ENCODE measurements at places on chromosomes 7 and 10. TPM values are rescaled to one million over a fixed set of nuclear protein-coding genes. Genes with fewer than 3 reads are reported as not detected.

DNA sequence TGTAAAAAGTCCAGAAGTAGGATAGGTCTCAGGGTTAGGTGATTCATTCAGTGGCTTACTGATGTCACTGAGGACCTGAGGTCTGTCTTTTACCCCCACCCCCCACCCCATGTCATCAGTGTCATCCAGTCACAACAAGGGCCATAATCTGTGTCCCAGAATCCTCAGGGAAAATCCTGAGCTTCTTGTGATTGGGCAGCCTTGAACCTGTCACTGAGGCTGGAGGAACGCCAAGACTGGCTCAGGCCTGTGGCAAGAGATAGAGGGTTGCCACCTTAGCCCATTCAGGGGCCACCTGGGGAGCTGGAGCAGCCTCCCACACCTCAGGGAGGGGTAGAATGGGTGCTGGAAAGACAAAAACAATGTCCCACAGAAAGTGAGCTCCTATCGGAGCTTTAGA lies 29.7 kb downstream of the NUB1 start:
- H3K4me1 ChIP-seq, result peaks cover 10% of the 10 kb centered on the region
- no peaks in the 10 kb centered on the region for H3K27me3 ChIP-seq
- no peak overlapping the region for H3K27ac ChIP-seq
- no peak for DNase-seq
- peaks cover 51% of the 10 kb centered on the region for H3K36me3 ChIP-seq

GLI3 gene
- total RNA-seq, result not detected

- no peaks in the 10 kb centered on the region for H3K27me3 ChIP-seq
- DNase-seq, result no peak
- no peaks in the 10 kb centered on the region for H3K4me1 ChIP-seq
- H3K27ac ChIP-seq, result no peak overlapping the region
- H3K36me3 ChIP-seq, result no peaks in the 10 kb centered on the region
Observed at GRCh38 chr7:156160811-156161210, 348.5 kb upstream of the SHH start.

CPA1 gene
- total RNA-seq, result not detected

DNA sequence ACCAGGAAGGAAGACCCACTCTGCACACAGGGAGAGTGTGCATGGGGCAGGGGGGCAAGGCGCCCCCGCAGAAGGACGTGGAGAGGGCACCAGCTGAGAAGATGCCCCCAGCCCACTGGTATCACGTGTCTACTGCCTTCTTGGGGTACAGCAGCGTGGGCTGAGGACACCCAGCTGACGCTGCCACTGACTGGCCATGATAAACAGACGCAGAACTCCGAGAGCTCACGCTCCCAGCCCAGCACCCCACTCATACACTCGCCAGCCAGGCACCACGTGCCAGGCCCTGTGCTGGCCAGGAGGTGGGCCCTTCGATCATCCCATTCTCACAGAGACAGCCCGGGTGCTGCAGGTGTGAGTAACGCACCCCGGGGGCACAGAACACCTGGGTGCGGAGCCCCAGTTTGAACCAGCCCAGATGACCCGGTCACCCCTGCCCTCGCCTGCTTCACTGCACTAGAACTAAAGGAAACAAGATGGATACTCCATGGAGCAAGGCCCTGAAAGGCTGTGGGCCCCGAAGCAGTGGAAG lies 199.8 kb downstream of the MAD1L1 start:
- H3K27me3 ChIP-seq, result no peaks in the 10 kb centered on the region
- DNase-seq, result no peak
- no peak overlapping the region for H3K4me3 ChIP-seq
- H3K36me3 ChIP-seq, result no peaks in the 10 kb centered on the region

GRCh38 chr7:147971606-147972110 lies 618.9 kb upstream of the C7orf33 start:
- no peaks in the 10 kb centered on the region for H3K4me1 ChIP-seq
- no peak for DNase-seq
- no peak overlapping the region for H3K4me3 ChIP-seq

IMPDH1 gene
- 49.4 TPM for total RNA-seq

CDC14C gene
- not detected for total RNA-seq

GRCh38 chr10:35704401-35704800 lies 62.3 kb upstream of the FZD8 start:
- H3K27ac ChIP-seq, result no peak overlapping the region
- H3K27me3 ChIP-seq, result no peaks in the 10 kb centered on the region
- H3K4me1 ChIP-seq, result no peaks in the 10 kb centered on the region
- no peaks in the 10 kb centered on the region for H3K36me3 ChIP-seq

CALML3 gene
- total RNA-seq, result not detected

Measured in CD4-positive, alpha-beta memory T cell (primary cell).